ENCODE measurements at places on chromosomes 1 and 21.

GRCh38 chr1:116942344-116942743 lies 32.6 kb downstream of the PTGFRN start:
- DNase-seq = no peak

- DNase-seq = no peak
Observed at GRCh38 chr21:23496729-23497128, 2110.6 kb downstream of the MRPL39 start.

DNA sequence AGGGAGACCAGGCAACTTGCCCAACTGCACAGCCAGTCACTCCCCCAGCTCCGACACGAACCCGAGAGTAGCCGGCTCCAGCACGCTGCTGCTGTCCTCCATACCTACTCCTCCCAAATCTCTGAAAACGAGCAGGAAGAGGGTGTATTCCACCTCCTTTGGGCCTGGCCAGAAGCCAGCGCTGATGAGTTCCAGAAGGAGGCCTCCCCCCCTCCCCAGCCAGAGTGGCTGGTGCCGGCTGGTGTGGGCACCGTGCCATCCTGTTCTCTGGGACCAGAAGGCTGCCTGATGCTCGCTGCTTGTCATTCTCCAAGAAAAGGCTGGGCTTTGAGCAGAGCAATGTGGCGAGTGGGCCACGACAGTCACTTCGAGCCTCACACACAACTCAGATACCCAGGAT lies 22.2 kb downstream of the KCNN3 start:
- no peak for DNase-seq

GRCh38 chr1:50977575-50978143 lies 7.6 kb downstream of the CDKN2C start:
- no peak for DNase-seq

GRCh38 chr1:226549094-226549936 lies 751 bp downstream of the STUM start:
- DNase-seq = no peak

DNA sequence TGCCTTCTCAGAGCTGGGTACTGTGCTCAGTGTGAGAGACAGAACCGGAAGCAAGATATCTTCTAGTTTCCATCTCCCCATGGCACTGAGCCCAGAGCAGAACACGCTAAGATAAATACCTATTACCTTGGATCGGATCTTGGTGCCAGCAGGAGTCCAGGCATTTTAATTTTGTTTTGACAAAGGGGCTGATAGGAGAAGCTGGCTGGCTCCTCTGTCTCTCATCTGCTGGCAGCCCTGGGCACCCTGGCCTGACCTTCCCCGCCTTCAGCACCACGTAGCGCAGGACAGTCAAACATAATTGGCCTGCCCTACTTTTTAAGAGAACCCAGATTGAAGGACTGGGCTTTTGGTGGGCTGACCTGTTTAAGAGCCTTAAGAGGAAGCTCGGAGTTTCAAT lies 160.7 kb upstream of the KLHDC7A start:
- DNase-seq = no peak

GRCh38 chr1:240739139-240739538 lies 127.2 kb upstream of the GREM2 start:
- DNase-seq = no peak

DNA sequence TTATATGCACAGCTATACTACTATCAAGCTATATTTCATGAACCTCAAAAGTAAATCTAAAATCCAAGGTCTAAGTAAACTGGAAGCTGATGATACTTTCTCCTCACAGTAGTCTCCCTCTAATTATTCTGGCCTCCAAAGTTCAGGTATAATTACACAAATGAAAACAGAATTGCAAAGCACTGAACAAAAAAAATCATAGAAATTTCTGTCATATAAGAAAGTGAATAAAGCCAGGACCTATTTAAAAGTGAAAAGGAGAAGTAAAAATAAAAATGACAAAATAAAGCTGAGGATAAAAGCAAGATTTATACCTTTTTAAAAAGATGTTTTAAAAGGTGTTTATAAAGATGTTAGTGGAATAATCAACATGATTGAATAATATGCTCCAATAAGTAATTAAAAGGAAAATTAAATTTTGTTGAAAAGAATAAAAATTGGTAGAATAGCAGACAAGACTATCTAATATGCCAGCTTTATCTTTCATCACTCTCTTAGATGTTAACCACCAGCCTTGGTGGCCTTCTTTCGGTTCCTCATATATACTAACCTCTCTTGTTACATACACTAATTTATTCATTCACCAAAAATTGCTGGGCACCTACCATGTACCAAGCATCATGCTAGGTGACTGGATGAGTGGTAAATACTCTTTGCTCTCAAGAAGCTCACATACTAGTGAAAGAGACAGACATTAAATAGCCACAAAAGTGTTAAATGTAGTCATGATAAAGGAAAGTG lies 25.1 kb downstream of the SHCBP1L start:
- no peak for DNase-seq

DNA sequence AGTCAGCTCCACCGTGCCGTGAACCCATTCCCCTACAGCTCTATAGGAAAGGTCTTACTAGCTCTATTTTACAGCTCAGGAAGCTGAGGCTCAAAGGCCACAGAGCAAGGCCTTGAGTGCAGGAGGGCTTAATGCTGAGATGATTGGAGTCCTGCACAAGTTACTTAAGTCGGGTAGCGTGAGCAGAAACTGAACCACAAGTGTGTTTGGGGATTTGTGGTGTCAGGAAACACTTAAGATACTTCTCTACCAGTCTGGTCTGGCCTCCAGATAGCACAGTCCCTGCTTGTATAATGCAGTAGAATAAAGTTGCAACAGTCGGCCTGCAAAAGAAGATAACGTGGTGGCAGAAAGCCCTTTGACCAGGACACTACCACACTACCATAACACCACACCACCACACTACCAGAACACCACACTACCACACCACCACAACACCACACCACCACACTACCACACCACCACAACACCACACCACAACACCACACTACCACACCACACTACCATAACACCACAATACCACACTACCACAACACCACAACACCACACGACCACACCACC lies 118.1 kb downstream of the SPSB1 start:
- peak; percentile 24 for DNase-seq

- no peak for DNase-seq
Observed at GRCh38 chr1:200887772-200888348, 6.8 kb upstream of the INAVA start.

DNA sequence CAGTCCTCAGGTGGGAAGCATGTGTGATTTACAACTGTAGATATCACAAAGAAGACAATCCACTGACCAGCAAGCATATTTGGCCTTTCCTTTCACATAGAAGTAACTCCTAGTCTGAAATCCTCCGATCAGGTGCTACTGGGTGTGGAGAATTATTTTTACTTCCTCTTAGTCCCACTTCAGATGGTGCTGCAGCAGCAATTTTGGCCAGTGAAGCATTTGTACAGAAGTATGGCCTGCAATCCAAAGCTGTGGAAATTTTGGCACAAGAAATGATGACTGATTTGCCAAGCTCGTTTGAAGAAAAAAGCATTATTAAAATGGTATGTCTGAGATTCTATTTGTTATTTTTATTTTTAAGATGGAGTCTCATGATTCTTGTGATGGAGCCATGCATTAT lies 51.0 kb downstream of the SCP2 start:
- no peak for DNase-seq

DNA sequence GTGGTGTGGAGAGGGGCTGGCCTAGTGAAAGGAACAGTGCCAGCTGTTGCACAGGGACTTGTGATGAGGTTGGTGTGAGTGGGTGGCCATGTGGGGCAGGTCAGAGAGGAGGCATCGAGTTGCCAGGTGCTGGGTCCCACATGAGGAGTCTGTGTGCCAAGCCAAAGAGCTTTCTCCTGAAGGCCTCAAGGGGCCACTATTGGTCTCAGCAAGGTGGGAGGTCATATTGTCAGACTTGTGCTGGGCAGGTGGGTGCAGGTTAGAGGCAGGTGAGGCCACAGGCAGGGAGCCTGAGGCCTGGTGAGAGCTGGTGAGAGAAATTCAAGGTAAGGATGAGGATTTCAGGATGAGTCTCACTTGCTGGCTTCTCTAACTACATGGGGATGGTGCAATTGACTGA lies 256.8 kb downstream of the DISC1 start:
- DNase-seq = no peak

DNA sequence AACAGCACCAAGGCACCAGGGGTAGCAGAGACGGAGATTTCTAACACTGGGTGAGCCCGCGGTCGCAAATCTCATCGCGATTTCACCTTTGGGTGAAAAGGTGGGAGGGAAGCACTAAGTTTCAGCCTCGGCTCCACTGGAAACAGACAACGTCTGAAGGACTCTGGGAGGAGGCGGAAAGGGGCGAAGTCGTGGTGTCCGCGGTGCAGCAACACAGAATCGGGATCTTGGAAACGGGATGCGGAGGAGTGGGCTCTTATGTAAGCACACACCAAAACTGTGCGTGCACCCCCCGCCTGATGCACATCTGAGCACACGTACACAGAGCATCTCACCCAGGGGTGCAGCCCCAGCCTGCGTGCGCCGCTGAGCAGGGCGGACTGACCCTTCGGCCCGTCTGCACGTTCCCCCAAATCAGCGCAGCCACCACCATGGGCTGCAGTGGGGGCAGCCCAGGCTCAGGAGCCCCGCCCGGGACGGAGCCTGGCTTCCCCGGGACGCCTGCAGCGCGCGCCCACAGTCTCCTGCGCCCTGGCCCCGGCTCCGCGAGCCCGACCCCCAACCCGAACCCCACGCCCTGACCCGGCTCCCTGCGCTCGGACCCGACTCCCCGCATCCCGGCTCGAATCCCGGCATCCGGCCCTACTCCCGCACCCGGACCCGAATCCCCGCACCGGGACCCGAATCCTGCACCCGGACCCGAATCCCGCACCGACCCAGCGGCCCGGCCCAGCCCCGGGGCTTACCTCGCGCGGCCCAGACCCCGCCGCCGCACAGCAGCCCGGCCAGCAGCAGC lies 670 bp downstream of the CLSTN1 start:
- peak; percentile 23 for DNase-seq

DNA sequence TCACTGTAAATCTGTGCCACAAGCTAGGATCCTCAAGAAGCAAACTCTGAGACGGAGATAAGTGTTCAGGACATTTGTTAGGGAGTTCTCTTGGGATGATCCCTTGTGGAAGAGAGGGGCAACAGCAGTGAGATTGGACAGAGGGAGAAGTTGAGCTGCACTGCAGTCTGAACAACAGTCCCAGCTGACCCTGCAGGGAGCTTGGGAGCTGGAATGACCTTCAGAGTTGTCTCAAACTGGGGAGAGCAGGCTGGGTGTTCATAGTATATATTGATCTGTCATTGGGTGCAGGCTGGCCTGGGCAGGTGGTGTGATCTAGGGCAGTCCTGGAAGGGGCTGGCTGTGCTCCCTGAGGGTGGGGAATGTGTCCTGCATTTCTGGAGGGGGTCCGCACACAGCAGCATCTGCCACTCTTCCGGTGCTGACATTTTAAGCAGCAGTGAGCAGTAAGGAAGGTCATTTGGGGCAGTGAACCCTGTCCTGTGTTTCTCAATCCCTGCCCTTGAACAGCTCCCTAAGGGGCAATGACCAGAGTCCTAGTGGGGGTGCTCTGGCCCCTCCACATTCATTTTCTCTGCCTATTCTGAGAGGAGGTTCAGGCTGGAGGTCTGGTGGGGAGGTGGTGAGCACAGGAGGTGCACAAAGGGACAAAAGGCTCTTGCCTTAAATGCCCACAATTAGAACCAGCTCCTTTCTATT lies 90.2 kb upstream of the PPM1J start:
- no peak for DNase-seq

DNA sequence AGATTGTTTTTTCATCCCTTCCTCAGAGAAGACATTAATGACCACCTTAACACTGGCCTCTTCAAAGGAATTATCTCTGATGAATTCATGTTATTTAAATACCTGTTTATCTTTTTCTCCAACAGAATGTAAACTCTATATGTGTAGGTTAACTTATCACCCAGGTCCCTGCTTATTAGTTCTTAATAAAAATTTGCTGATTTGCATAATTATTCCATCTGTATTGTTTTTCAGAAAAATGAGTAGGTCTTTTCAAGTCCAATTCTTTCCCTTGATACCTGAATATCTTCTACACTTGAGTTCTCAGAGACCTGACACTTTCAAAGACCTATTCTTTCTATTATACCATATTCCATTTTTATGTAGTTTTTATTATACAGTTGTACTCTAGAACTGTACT lies 886.7 kb upstream of the TMPRSS15 start:
- DNase-seq = no peak

GRCh38 chr1:72636631-72637030 lies 354.3 kb upstream of the NEGR1 start:
- no peak for DNase-seq

GRCh38 chr1:167905182-167905581 lies 8.8 kb downstream of the ADCY10 start:
- no peak for DNase-seq

DNA sequence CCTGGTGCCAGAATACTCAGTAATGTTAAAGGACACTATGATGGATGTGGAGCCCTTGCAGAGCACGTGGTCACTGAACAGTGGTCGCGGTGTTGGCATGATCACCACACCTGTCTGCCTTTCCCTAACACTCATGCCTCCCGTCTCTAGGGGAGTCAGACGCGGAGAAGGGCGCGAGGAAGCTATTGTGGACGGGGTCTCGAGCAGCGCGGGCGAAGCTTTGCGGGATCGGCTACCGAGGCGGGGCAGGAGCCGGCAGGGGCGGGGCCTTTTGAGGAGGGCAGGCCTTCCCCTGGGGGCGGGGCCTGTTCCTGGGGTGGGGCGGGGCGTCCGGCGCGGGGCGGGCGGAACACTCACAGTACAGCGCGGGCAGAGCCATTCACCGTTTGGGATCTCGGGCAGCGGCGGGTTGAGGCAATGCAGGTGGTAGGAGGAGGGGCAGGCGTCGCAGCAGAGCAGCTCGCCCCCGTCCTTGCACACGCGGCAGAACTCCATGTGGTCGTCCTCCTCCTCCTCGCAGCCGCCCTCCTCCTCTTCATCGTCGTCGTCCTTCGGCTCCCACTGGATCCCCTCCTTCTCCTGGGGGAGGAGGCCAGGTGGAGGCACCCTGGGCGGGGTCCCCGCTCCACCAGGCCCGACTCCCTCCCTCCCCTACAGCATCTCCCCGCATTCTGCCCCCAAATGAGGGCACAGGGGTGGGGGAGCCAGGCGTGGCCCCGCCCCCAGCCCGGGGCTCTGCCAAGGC lies 31.5 kb downstream of the CHD5 start:
- DNase-seq = peak; percentile 70

DNA sequence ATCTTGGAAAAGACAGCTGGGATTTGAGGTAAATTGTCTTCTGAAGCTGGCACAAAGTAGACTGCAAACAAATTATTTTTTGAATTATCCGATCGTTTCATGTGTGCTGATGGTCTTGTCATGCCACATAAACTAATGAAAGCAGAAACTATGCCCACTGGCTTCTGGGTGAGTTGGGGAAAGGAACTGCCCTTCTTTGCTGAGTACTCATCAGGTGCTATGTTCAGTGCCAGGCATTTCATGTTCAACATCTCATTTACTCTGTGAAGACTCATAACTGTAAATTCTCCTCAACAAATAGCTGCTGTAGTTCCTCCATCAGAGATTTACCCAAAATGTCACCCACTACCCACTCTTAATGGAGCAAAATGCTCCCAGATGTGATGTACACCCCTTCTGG lies 1.2 kb downstream of the TRIT1 start:
- DNase-seq = no peak
